Upper lobe of right lung (tissue), 1 donor: ENCODE measurements at places on chromosomes 16 and 17. TPM values are rescaled to one million over a fixed set of nuclear protein-coding genes. Genes with fewer than 3 reads are reported as not detected.

DNA sequence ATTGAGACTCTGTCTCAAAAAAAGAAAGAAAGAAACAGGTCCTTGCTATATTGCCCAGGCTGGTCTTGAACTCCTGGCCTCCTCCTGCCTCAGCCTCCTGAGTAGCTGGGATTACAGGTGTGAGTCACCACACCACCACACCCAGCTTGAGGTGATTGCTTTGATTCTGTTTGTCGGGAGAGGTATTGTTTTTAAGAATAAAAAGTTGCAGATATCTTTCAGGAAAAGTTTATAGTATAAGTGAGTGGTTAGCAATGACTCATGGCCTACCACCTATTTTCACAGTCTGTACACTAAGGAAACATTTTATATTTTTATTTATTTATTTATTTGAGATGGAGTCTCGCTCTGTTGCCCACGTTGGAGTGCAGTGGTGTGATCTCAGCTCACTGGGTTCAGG lies 45.0 kb downstream of the RHOT1 start:
- DNase-seq = no peak

- no peak for DNase-seq
Measured at GRCh38 chr17:75406222-75406615, 741 bp upstream of the GRB2 start.

DNA sequence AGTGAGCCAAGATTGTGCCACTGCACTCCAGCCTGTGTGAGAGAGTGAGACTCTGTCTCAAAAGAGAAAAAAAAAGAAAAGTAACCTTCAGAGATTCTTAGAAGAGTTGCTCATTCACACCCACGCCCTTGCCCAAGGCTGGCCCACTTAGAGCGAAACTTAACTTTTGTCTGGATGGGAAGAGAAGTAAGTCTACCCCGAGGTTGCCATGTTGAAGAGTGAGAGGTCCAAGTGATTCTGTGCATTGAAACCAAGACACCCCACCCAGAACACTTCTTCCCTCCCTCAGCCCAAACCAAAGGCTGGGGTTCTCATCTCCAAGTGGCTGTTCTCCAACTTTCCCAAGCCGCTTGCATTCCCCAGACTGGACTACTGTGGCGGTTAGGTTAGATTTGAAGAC lies 2.4 kb upstream of the CISD3 start:
- DNase-seq = no peak

GRCh38 chr16:17170435-17170834 lies 300.3 kb downstream of the XYLT1 start:
- no peak for DNase-seq

- DNase-seq = no peak
Measured at GRCh38 chr17:65022137-65022536, 34.4 kb downstream of the GNA13 start.

DNA sequence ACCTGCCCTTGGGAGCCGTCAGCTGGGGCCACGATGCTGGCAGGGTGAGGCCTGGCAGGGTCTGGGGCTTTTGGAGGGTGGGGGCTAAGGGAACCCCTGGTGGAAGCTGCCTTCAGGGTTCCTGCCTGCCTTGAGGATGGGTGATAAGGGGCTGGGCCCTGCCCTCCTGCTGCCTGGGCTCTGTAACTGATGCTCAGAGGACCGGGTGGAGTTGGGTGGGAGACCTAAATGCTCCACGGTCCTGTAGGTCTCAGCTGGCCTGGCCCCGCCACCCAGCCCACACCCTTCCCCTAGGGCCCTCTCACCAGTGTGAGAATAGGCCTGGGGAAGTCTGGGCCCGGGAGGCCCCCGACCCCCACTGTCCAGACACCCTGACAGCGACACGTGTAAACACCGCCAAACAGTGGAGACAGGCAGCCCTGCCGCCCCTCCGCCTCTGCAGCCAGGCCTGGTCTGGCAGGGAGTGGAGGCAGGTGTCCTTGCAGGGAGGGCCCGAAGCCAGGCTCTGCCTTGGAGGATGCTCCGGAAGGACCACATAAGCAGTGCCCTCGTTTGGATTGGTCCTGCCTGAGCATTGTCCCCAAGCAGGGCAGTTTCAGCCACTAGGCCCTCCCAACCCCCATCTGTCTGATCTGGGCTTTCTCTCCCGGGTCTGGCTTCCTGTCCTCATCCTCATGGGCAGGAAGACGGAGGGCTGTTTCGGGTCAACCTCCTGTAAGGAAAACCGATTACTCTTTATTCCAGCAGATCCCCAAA lies 6.5 kb upstream of the BAHCC1 start:
- DNase-seq = no peak

- DNase-seq = no peak
Measured at GRCh38 chr17:56826611-56827414, 6.9 kb downstream of the C17orf67 start.

The GGA2 gene
- total RNA-seq = 161 TPM
